Right atrium auricular region (tissue), 2 donors: ENCODE measurements at places on chromosomes 3 and 15.

- peak; percentile 77 for DNase-seq
Observed at GRCh38 chr3:16311960-16312451, 47.0 kb downstream of the OXNAD1 start.

GRCh38 chr3:197728487-197728886 is 8.2 kb downstream of the RUBCN start:
- no peak for DNase-seq

DNA sequence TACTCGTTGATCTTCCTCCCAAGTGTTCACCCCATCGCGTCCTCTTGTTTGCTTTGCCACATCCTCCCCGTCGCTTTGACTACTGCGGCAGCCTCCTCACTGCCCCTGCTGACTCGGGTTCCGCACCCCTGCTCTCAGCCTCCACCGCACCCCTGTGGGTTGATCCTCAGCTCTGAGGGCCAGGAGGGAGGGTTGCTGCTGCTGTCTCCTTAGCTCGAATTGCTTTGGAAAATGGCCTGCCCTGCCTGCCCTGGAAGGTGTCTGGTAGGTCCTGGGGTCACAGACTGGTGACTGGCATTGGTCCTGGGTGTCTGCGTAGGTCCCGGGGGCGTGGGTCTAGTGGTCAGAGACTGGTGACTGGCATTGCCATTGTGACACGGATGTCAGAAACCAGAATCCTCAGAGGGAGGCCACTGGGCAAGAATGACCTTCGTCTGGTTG is 9.4 kb downstream of the MUC4 start:
- no peak for DNase-seq

- peak; percentile 57 for DNase-seq
Observed at GRCh38 chr3:195001961-195002861, 268.7 kb downstream of the XXYLT1 start.

GRCh38 chr15:97072545-97072944 is 742.0 kb downstream of the NR2F2 start:
- no peak for DNase-seq

DNA sequence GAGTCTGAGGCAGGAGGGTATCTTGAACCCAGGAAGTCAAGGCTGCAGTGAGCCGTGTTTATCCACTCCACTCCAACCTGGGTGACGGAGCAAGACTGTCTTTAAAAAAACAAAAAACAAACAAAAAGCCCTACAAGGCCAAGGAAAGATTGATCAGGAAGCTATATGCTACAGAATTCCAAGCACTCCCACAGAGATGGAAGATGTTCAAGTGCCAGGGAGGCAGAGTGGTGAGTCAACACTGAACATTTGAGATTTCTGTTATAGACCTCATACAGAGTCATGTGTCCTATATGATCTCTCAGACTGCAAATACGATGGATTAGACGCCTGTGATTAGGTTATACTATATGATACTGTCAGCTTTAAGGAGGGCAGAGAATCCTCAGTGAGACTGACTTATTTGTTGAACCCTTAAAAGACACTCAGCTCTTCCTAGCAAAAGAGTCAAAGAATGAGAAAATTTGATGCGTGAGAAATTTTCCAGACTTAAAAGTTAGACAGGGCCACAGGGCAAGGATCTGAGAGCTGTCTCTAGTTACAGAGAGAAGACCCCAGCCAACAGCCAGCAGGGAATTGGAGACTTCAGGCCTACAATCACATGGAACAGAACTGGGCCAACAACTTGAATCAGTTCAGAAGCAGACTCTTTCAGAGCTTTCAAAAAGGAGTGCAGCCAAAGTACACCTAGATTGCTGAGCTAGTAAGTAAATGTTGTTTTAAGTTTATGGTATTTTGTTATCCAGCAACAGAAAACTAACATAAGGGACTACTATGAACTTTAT is 107.6 kb downstream of the PIK3CB start:
- no peak for DNase-seq

DNA sequence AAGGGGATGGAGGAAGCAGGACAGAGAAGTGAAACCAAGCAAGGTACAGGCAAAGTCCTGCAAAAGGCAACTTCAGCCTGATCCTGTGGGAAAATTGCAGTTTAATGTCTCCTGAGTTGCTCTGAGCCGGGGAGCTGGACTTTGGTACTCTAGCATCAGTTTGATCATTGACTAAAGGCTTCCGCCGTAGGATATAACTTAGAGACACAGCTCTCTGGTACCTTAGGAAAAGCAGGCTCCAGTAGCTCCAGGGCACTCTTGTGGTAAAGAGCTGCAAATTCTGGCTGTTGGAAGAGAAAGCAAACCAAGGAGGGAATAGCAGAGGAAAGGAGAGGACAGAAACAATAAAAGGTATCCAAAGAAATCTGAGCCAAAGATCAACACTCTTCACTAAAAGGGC is 521.1 kb downstream of the PLOD2 start:
- no peak for DNase-seq

DNA sequence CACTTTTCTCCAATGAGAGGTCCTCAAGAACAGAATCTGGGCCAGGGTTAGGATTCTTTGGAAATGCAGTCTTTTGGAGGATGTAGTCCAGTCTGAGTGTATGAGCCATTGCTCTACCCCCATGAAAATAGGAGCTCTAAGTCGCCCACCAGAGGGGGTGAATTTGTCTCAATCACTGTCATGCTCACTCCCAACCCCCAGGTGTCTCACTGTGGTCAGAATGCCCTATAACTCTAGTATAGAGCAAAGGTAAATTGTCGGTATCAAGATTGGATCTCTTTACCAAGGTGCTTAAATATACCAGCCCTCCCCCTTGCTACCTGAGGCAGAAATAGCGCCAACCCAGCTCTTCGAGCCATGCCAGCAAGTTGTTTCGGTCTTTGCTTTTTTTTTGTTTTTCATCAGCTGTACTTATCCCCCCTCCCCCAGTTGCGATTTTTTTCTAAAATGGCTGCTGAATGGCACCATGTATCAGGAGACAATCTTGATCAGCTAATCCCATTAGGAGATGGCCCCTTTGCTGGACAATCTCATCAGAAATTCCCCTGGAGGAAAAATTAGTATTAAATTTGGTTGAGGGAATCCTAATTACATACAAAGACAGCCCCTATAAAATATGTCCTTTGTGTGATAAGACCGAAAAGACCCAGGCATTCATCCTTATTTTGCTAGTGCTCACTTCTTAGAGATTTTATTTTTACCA is 130.7 kb downstream of the EBLN2 start:
- no peak for DNase-seq

DNA sequence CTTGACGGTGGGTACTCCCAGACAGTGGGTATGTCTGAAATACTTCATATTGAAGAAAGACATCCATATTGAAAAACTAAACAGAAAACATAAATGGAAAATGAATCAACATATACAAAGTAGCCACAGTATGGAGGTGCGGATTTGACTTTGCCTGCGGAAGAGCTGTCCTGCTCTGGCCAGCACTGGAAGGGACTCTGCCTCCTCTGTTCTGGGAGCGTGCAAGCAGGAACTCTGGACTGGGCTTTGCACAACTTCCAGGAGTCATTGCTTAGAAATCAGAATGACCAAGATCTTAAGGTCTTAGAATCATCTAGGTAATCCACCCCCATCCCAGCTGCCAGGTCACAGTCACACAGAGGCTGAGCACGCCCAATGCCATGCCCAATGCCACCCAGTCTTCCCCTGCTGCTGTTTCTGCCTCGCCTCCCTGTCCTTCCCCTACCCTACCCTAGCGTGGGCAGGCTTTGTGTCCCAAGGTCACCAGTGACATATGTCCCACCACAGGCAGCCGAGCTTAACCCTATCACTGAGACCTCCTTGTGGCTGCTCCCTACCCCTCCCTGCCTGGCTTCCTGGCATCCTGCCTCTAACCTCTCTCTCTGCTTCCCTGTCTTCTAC is 36.3 kb downstream of the CDC25A start:
- no peak for DNase-seq

GRCh38 chr3:99418209-99418635 is 220.2 kb upstream of the COL8A1 start:
- no peak for DNase-seq

- DNase-seq: no peak
Observed at GRCh38 chr15:64755427-64755940, 19.9 kb downstream of the RBPMS2 start.

DNA sequence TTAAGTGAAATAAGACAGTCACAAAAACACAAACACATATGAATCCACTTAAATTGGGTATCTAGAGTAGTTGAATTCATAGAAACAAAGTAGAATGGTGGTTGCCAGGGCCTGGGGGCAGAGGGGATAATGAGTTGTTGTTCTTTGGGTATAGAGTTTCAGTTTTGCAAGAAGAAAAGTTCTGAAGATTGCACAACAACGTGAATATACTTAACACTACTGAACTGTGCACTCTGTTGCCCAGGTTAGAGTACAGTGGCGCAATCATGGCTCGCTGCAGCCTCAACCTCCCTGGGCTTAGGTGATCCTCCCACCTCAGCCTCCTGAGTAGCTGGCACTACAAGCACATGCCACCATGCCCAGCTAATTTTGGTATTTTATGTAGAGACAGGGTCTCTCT is 14.9 kb downstream of the GRAMD2A start:
- DNase-seq: no peak

DNA sequence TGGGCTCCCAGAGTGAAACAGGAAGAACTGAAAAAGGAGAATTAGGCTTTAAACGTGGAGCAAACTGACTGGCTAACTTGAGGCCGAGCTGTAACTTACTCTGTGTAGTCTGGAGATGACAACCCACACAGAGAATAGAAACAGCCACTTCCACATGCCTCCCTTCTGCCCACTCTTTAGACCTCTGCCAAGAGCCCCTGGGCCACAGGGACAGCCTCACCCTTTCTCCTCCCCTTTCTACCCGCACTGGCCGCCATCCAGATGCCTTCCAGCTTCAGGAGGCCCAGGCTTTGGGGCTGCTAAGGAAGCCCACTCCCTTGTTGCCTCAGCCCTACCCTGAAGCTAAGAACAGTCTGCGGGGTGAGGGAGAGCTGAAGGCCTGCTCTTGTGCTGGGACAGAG is 6.8 kb downstream of the ARHGAP31 start:
- DNase-seq: no peak

- DNase-seq: no peak
Observed at GRCh38 chr3:111595232-111595631, at the start of gene ZBED2. TSS of gene ZBED2 (minus strand) at chr3:111595346. CDS start at chr3:111594201, 1,145 bp downstream.

- no peak for DNase-seq
Observed at GRCh38 chr3:39021465-39022285, 30.1 kb downstream of the SCN11A start.

DNA sequence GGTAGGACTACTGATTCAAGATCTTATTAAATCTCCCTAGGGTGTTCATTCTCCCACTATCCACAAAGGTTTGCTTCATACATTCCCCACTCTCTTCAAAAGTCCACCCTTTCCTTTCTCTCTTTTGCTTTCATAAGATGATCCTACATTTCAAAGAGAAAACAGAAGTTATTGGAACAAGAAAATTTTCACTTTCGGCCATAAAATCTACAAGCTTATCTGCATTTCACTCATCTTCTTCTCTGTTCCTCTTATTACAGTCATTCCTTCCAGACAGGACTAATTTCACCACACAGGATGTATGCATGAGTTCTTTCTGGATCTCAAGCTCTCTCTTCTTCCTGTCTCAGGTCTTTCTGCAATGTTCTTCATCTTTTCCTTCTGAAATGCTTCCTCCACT is 238.7 kb downstream of the ISL2 start:
- DNase-seq: no peak

GRCh38 chr3:145776782-145777408 is 384.1 kb downstream of the PLOD2 start:
- DNase-seq: no peak

DNA sequence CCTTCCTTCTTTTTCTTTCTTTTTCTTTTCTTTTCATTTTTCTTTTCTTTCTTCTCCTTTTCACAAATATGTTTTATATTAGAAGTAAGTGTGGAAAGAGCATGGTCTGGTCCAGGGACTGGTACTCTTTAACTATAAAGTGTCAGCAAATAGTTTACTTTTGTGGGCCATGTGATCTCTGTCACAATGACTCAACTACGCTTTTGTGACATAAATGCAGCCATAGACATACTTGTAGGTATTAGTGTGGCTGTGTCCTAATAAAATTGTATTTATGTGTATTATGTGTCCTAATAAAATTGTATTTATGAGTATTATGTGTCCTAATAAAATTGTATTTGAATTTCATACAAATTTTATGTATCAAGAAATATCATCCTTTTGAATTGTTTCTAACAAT is 749.1 kb upstream of the ARPP21 start:
- no peak for DNase-seq

DNA sequence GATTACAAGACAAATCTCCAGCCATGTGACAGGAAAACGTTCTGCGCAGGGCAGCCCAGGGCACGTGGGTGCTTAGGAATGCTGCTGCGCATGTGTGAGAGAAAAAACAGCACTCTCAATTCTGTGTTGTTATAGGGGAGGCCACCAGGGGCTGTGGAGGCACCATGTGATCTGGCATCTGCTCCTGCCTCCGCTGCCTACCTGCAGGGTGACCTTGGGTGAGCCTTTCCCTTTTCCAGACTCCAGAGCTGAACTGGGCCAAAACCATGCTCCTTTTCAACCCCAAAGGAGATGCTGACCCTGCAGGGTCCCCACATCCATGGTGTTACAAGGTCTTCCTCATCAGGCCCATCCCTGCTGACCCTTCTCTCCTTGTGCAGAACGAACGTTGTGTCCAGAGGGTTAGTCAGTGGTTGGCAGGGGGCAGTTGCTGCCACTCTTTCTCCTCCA is 81.5 kb upstream of the RASGRF1 start:
- no peak for DNase-seq

DNA sequence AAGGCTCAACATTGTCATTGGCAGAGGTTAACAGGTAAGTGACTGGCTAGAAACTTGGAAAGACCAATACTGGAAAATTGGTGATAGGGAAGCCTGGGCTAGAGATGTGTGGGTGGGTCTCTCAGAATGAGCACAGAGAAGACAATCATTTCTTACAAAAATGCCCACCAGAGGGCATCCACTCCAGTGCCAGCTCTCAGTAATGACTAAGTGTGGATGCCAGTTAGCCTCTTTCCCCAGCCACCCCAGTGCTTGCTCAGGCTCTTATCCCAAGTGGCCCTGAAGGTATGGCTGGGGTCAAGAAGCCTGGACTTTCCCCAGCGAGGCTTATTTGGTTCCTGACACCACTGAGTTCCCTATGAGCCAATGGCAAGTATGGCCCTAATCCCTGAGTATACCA is 115.9 kb upstream of the ST8SIA2 start:
- DNase-seq: no peak

DNA sequence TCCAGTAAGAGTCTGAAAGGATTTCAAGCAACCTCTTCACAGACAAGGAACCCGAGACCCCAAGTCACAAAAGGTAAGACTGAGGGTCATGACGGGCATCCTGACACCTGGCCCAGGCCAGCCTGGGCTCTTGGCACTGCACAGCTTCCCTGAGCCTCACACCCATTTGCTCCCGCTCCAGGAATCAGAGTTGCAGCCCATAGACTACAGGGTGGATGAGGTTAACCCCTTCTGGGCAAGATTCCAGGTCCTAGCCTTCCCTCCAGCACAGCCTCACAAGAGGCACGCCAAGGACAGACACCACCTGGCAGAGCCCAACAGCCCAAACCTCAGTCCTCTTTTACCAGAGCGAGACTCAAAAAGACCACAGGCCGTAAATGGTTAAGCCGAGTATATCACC is 36.2 kb downstream of the RBPMS2 start:
- no peak for DNase-seq
